Activated CD4-positive, alpha-beta T cell treated with anti-CD3 and anti-CD28 coated beads, Interleukin-2, amount 10 ng/mL, durations not matched to agents 7 days and 5 days (primary cell): ENCODE measurements at places on chromosomes 2 and 18.
A peak's percentile ranks its signal among the peaks of the same experiment; 100 is the strongest.

DNA sequence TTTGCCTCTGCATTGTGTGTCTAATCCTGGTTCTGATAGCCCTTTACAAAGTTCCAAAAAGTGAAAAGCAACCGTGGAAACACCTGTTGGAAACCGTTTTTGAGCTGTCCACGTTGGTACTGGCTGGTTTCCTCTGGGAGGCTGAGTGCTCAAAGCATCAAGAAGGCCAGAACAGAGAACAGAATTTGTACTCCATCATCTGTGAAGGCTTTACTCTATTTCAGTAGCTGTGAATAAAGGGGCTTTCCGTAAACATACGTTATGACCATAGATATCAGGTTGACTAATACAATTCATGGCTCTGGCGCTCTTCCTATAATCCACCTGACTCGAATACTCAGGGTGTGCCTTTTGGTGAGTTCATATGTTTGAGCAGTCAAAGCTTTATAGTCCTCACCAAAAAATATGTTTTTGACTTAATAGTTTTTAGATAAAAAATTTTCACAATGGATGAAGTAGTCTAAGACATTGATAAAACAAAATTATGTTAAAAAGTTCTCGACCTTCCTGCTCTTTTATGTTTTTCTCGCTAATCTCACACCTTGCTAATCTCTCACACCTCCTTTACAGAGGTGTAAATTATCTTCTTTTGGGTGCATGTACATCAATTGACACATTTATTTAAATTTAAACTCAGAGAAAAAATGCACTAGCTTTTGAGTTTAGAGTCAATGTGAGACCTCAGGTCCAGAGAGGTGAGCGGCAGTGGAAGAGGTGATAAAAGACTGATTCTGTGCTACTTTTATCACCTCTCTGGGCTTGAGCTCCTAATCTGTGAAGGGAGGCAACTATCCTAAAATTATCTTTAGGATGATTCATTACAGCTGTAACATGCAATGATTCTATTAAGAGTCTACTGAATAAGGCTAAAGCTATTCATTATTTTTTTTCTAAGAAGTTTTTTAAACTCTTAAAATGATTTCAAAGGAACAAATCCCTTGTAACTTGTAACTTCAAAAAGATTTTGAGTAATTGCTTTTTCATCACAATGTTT lies 65.3 kb downstream of the CXCR4 start:
- H3K27me3 ChIP-seq = no peaks in the 10 kb centered on the region
- peaks cover 10% of the 10 kb centered on the region for H3K36me3 ChIP-seq
- DNase-seq = no peak
- peak overlapping the region; percentile 90 for H3K27ac ChIP-seq
- no peak overlapping the region for H3K4me3 ChIP-seq
- H3K4me1 ChIP-seq = peaks cover 90% of the 10 kb centered on the region

DNA sequence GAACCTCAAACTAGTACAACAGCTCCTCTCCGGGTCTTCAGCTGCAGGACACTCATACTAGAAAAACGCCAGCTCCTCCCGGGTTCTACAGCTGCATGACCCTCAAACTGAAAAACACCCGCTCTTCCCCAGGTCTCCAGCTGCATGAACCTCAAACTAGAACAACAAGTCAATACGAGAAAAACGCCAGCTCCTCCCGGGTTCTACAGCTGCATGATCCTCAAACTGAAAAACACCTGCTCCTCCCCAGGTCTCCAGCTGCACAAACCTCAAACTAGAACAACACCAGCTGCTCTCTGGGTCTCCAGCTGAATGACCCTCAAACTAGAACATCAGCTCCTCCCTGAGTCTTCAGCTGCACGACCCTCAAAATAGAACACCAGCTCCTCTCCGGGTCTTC lies 315.0 kb upstream of the TFPI start:
- no peak for DNase-seq
- H3K27me3 ChIP-seq = no peaks in the 10 kb centered on the region

- no peak overlapping the region for H3K4me3 ChIP-seq
- H3K4me1 ChIP-seq = no peaks in the 10 kb centered on the region
- no peak for DNase-seq
- H3K27ac ChIP-seq = no peak overlapping the region
Observed at GRCh38 chr2:196884368-196884767, 42.1 kb downstream of the PGAP1 start.

GRCh38 chr2:43376523-43377198 lies 150.3 kb upstream of the ZFP36L2 start:
- no peak overlapping the region for H3K4me3 ChIP-seq
- H3K36me3 ChIP-seq = peaks cover 20% of the 10 kb centered on the region
- no peaks in the 10 kb centered on the region for H3K4me1 ChIP-seq
- DNase-seq = no peak

GRCh38 chr18:9631814-9632496 lies 17.6 kb upstream of the PPP4R1 start:
- no peaks in the 10 kb centered on the region for H3K36me3 ChIP-seq
- H3K27ac ChIP-seq = no peak overlapping the region
- H3K27me3 ChIP-seq = peaks cover 10% of the 10 kb centered on the region
- DNase-seq = no peak
- H3K4me1 ChIP-seq = no peaks in the 10 kb centered on the region

GRCh38 chr2:200301953-200302858 lies 4.3 kb upstream of the SPATS2L start:
- H3K27me3 ChIP-seq = peaks cover 30% of the 10 kb centered on the region
- DNase-seq = no peak
- peaks cover 10% of the 10 kb centered on the region for H3K4me1 ChIP-seq
- H3K4me3 ChIP-seq = no peak overlapping the region

- peaks cover 23% of the 10 kb centered on the region for H3K27me3 ChIP-seq
- H3K4me1 ChIP-seq = peaks cover 15% of the 10 kb centered on the region
- H3K4me3 ChIP-seq = no peak overlapping the region
- no peak overlapping the region for H3K27ac ChIP-seq
Observed at GRCh38 chr2:176494949-176495353, 225.7 kb downstream of the MTX2 start.

DNA sequence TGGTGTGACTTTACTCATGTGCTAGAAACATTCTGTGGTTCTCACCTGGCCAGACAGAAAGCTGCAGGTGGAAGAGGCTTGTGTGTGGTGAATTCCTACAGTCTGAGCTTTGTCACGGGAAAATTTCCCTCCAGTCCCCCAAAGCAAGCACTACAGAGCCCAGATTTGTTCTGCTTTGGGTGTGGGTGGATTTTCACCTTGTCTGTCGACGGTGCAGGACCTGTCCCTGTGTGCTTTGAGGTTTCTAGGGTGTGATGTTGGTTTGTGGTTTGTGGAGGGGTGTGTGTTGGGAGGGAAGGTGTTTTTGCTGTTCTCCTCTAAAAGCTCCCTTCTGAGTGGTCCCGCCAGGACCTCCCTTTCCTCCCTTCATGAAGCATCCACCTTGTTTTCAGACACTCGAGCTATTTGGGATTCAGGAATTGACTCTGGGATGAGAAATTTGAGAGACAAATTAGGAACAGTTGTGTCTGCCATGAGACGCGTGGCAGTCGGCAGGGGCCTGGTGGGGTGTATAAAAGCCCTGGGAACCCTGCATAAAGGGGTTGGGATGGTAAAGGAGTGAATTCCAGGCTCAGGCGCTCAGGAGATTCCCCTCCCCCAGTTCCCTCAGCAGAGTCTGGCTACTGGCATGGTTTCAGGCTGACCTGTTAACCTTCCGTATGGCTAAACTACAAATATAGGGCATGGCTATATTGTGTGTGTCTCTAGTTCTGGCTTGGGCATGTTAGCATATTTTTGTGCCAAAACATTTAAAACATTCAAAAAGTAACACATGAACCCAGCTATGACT lies 65.5 kb downstream of the DGKD start:
- peak overlapping the region; percentile 93 for H3K27ac ChIP-seq
- H3K4me1 ChIP-seq = peaks cover 95% of the 10 kb centered on the region
- peaks cover 76% of the 10 kb centered on the region for H3K36me3 ChIP-seq
- peak overlapping the region; percentile 76 for H3K4me3 ChIP-seq
- peak; percentile 70 for DNase-seq

GRCh38 chr2:98446850-98447249 lies 2.2 kb downstream of the INPP4A start:
- no peaks in the 10 kb centered on the region for H3K27me3 ChIP-seq
- peak overlapping the region; percentile 93 for H3K4me3 ChIP-seq
- H3K36me3 ChIP-seq = peaks cover 38% of the 10 kb centered on the region
- H3K4me1 ChIP-seq = peaks cover 54% of the 10 kb centered on the region
- DNase-seq = no peak
- H3K27ac ChIP-seq = peak overlapping the region; percentile 94

GRCh38 chr2:176652300-176653182 lies 383.3 kb downstream of the MTX2 start:
- H3K36me3 ChIP-seq = no peaks in the 10 kb centered on the region
- H3K4me1 ChIP-seq = peaks cover 17% of the 10 kb centered on the region
- no peak overlapping the region for H3K27ac ChIP-seq
- no peak overlapping the region for H3K4me3 ChIP-seq
- peak; percentile 31 for DNase-seq

DNA sequence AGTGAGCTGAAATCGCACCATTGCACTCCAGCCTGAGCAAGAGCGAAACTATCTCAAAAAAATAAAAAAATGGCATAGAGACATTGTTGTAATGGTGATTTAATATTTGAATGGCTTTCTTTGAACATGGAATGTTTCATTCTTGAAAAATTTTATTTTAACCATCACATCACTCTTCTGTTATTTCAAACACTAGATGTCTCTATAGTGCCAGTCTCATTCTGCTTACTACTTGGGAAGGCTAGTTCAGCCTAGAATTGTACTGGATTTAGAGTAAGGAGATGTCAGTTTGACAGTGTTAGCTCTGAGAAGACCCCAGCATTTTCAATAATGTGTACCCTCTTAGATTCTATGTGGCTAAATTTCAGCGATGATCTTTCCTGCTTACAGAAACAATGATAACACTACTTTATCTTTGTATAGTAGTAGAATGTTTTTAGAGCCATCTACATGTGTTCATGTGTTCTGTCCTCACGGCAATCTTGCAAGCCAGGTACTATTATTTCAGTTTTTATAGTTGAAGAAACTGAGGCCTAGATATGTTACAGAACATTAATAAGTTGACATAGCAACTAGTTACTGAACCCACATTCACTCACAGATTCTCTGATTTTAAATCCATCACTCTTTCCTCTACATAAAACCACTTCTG lies 142.9 kb upstream of the ZSWIM2 start:
- H3K36me3 ChIP-seq = no peaks in the 10 kb centered on the region
- no peaks in the 10 kb centered on the region for H3K4me1 ChIP-seq

- H3K36me3 ChIP-seq = no peaks in the 10 kb centered on the region
- peak overlapping the region; percentile 63 for H3K4me3 ChIP-seq
- DNase-seq = no peak
- peaks cover 13% of the 10 kb centered on the region for H3K4me1 ChIP-seq
- H3K27me3 ChIP-seq = peaks cover 14% of the 10 kb centered on the region
- H3K27ac ChIP-seq = no peak overlapping the region
Observed at GRCh38 chr2:240435948-240436682, 652 bp downstream of the GPC1 start.

- no peaks in the 10 kb centered on the region for H3K27me3 ChIP-seq
- H3K4me3 ChIP-seq = no peak overlapping the region
- H3K4me1 ChIP-seq = no peaks in the 10 kb centered on the region
- no peak overlapping the region for H3K27ac ChIP-seq
- DNase-seq = no peak
Observed at GRCh38 chr2:67879586-67880290, 183.1 kb downstream of the C1D start.

DNA sequence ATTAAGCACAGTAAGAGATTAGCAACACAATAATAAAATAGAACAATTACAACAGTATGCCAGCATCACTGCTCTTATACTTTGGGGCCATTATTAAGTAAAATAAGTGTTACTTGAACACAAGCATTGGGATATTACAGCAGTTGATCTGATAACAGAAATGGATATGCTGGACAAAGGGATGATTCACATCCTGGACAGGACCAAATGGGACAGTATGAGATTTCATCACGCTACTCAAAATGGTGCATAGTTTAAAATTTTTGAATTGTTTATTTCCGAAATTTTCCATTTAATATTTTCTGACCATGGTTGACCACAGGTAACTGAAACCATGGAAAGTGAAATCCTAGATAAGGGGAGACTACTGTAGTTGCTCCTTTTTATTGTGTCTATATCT lies 138.2 kb downstream of the UBR3 start:
- H3K4me1 ChIP-seq = no peaks in the 10 kb centered on the region
- peaks cover 20% of the 10 kb centered on the region for H3K36me3 ChIP-seq
- no peak for DNase-seq
- no peak overlapping the region for H3K4me3 ChIP-seq
- H3K27ac ChIP-seq = no peak overlapping the region

DNA sequence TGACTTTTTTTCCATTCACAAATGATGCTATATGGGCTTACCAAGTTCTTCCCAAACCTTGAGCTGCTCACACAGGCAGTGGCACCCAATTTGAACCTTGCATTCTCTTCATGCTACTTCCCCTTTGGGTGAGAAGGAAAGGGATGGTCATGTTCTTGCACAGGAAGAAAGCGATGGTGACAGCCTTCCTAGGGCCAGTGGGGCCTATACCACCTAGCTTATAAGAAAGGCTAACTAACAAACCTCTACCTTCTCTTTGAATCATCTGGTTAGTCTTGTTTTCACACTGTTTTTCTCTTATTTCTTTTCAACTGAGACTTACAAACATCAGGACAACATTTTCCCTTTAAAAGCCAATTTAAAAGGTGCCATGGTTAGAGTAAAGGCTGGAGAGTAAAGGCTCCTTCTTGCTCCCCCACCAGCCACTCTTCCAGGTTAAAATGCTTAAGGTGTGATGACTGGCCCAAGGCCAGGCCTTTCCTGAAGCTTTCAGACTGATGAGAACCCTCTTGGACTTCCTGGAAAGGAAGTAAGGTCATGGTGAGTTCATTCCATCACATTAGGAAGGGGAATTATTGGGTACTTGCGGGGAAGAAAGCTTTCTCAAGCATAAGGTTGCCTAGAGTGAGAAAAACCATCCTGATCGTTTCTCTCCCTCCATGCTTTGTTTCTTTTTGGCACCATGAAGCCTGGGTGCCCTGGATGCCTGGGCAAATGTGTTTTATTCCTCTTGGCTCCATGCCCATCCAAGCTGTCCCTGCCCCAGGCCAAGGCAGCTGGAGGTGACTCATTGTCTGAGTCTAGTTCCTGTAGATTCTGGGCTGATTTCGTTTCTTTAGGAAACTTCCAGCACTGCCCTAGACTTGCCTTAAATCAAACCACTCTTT lies 41.4 kb upstream of the ITGB6 start:
- H3K4me3 ChIP-seq = no peak overlapping the region
- no peaks in the 10 kb centered on the region for H3K4me1 ChIP-seq
- peaks cover 2% of the 10 kb centered on the region for H3K27me3 ChIP-seq

- peaks cover 12% of the 10 kb centered on the region for H3K4me1 ChIP-seq
- no peak overlapping the region for H3K4me3 ChIP-seq
- H3K27me3 ChIP-seq = no peaks in the 10 kb centered on the region
- H3K27ac ChIP-seq = no peak overlapping the region
- H3K36me3 ChIP-seq = peaks cover 30% of the 10 kb centered on the region
Observed at GRCh38 chr2:168147830-168148794, 99.3 kb downstream of the STK39 start.

DNA sequence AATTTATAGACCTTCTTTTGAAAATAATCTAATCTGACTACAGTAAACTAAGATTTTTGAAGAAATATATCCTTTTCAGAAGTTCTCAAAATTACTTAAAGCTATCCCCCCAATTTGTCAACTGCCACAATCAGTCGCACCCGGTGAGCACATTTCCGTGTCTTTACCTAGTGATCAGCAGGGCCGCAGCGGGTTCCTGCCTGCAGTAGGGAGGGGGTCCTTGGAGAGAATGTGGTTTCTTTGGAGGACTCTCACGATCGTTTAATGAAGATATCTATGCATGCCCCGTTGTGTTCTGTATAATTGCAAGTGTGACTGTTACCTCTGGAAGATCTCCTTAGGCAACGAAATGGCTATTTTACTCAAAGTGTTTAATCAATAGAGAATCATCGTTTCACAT lies 251.9 kb upstream of the RAB12 start:
- no peaks in the 10 kb centered on the region for H3K36me3 ChIP-seq
- no peak for DNase-seq
- H3K4me3 ChIP-seq = no peak overlapping the region
